ENCODE measurements at places on chromosomes 3 and 15.

- DNase-seq: no peak
These were observed 311.5 kb downstream of the NLGN1 start for GRCh38 chr3:173709026-173709425.

DNA sequence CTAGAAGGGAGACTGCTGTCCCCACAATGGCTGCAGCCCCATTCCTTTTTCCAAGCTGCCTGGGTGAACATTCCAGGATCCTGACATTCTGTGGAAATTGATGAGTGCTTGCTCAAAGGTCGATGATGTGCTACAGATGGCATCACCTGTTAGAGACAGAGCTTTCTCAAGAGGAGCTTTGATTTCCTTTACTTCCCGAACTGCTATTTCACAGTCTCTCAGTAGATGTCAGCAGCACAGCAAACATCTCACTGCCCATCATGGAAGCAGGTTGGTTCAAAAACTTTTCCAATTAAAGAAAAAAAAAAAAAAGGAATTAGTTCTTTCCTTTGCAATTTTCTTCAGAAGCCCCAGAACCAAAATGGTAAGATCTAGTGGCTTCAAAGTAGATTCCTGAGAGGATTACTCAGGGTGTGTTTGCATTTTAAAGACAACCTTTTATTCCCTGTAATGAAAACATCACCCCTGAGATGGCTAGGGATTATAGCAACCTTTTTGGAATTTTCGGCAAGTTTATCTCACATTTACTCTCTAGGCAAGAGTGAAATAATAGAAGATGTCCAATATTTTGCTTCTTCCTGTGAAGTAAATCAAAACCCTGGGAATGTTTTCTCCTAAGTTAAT, 44.8 kb downstream of the POLR2M start:
- no peak for DNase-seq

DNA sequence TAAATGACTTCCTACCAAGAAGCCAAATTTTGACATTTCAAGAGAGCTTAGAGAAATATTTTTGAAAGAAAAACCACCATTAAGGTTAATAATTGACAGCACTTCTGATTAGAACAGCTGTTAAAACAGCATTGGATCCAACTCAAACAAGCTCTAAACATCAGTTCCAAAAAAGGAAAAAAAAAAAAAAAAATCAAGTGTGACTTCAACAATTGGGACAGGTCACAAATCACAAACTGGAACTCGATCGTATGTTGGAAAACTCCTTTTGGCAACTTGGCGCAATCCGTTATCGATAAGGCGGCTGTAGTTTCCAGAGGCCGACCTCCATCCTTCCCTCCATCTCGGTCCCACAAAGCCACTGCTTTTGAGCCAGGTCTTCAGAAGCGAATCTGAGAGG, 17.8 kb downstream of the TLE3 start:
- DNase-seq: no peak

DNA sequence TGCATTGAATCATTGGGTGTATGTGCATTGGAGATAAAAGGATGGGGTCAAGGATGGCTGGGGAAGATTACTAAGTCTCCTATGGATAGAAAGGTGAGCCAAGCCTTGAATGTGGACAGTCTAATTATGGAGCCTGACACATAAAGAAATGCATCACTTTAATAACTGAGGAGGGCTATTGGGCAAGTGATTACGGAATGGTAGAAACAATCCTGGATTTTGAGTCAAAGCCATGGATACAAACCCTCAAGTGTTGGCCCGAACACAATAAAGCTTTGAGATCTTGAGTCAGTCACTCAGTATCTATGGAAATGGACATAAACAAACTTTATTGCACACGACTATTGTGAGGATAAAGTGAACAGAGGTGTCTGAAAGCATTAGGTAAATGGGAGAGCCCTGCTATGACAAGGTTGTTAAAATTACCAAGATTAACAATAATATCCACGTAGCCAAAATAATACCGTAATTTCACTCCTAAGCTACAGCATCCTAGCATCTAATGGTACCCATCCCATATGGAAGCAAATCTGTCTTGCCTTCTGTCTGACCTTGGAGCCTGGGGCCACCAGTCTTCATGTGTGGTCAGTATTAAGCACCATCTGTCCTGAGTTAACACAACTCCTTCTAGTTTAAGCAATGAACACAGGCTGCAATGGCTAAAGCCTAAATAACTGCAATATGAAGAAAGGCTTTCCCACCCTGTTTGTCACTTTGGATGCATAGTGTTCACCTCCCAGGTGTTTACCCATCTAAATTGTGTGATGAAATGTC, 136.9 kb upstream of the PRICKLE2 start:
- no peak for DNase-seq

DNA sequence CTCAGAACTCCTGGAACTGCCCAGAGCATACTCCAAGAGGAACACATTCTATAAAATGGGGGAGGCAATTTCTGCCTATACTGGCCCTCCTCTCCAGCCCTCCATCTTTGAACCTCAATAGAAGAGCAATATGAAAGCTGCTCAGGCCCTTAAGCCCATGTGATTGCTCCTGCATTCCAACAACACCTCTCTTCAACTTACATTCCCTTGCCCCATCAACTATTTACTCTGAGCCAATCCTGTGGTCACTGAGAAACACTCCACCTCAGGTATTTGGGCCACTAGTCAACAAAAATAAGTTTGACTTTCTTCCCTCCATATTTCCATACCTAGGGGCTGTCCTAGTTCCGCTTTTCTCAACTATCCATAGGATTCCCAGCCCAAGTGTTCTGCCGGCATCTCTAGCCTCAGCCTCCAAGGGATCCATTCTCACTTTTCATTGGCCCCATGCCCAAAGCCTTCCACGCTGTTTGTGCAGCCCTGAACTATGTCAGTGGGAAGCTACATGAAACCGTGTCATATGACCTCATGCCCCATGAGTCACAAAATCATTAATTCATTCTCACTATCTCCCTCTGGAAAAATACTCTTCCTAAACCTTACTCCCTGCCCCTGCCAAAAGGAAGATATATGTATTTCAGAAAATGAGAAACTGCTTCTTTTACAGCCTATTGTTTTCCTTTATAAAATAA, 61.6 kb downstream of the GJD2 start:
- DNase-seq: no peak

All from stimulated activated CD4-positive, alpha-beta T cell treated with anti-CD3 and anti-CD28 coated beads, Interleukin-1b, Interleukin-23, amount 100 ng/mL, for 48 hours (primary cell).